HCT116 (cell line): ENCODE measurements at places on chromosomes 5 and 9. TPM values are rescaled to one million over a fixed set of nuclear protein-coding genes. Genes with fewer than 3 reads are reported as not detected.

GRCh38 chr9:109652971-109653370 lies 127.0 kb upstream of the PALM2AKAP2 start:
- no peak overlapping the region for H3K27ac ChIP-seq
- no peaks in the 10 kb centered on the region for H3K4me1 ChIP-seq
- peaks cover 24% of the 10 kb centered on the region; the same call in 1 of the 2 replicates for H3K27me3 ChIP-seq
- H3K4me3 ChIP-seq, result no peak overlapping the region

DNA sequence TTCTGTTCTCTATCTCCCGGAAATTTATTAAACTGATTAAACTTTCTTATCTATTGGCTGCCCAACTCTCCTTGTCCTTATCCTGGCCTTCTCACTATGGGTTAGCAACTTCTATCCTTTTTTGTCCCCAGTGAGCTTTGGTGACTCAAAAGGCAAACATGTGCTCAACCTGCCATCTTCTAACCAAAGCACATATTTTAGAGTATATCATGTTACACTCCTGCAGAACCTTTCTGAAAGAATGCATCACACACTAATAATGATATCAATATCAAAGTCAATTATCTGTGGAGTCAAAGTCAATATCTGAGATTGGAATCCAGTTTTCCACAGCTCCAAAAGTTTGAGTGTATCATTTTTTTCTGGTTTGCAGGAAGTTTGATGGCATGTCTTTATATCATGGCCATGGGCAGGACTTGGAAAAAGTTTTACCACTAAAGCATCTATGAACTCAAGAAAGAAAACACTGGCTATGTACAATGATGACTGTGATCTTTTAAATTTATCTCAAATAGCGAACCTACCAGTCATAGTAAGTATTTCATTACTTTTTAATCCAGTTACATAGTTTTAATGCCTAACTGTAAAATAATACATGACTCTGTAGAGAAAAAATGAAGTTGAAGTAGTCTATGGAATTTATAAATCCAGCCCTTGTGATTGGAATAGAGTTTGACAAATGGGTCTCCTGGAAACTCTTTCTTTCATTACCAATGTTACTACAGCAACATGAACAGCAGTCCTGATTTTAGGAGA lies 166.8 kb downstream of the DROSHA start:
- no peaks in the 10 kb centered on the region for H3K4me1 ChIP-seq
- DNase-seq, result no peak
- H3K27me3 ChIP-seq, result peaks cover 23% of the 10 kb centered on the region
- no peak overlapping the region for H3K4me3 ChIP-seq
- H3K36me3 ChIP-seq, result no peaks in the 10 kb centered on the region

DNA sequence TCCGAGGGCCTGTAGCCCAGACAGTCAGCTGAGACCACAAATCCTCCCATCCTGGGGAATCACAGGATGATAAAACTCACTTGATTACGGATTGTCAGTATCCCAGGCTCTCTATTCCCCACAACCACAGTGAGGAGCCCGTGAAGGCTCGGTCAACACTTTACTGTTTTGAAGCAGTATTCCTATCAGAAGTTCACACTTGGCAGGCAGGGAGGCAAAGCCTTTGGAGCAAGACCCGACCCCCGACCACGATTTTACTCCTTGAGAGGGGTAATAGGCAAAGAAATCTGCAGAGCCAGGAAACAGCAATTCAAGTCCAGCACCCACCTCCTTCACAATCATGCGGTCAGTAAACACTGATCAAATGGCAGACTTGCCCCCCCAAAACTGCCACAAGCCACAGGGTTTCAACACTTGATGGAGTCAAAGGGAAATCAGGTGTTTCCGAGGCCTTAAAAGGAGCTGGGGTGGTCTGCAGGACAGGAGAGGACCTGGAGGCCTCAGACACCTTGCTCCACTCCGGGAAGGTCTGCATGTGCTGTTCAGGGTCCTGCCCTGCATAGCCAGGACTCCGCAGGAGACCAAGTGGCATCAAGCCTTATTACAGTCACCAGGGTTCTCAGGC lies 25.2 kb downstream of the BICD2 start:
- DNase-seq, result no peak
- no peaks in the 10 kb centered on the region for H3K36me3 ChIP-seq
- no peak overlapping the region for H3K4me3 ChIP-seq
- no peaks in the 10 kb centered on the region for H3K27me3 ChIP-seq
- peaks cover 9% of the 10 kb centered on the region; the same call in 1 of the 2 replicates for H3K4me1 ChIP-seq
- H3K27ac ChIP-seq, result no peak overlapping the region

DNA sequence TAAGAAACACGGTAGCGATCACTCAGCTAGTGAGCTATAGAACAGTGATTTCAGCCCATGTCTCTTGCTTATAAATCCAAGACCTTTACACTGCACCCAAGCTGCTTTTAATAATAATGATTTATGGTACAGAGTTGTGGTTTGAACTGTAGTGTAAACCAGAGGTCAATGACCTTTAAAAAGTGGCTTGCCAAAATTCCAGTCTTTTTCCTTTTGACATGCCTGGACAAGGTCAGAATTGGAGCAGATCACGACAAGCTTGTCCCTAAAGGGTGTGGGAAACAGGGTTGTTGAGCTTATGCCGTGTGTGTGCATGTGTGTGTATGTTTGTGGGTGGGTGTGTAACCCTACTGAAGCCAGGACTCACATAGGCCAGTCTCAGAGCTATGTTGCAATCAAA lies 225.3 kb upstream of the CLINT1 start:
- no peak overlapping the region for H3K4me3 ChIP-seq
- H3K4me1 ChIP-seq, result no peaks in the 10 kb centered on the region
- no peak for DNase-seq

DNA sequence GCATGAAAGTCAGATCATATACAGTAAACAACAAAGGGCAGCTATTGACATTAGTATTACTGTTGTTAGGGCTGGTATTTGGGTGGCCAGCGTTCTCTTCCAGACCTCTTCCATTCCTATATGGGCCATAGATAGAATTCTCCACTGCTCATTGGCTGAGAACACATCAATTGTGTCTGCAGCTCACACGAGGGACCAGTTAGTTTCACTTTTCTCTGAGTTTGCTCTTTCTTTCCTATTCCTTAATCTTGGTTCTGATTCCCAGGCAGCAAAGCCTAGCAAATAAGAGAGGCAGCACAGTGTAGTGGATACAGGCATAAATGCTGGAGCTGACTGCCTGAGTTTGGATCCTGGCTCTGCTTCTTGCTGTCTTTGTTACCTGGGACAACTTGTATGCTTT lies 476.4 kb downstream of the SPOCK1 start:
- no peak overlapping the region for H3K27ac ChIP-seq
- H3K4me3 ChIP-seq, result no peak overlapping the region
- peaks cover 45% of the 10 kb centered on the region for H3K27me3 ChIP-seq
- no peaks in the 10 kb centered on the region for H3K36me3 ChIP-seq
- no peaks in the 10 kb centered on the region for H3K4me1 ChIP-seq

DNA sequence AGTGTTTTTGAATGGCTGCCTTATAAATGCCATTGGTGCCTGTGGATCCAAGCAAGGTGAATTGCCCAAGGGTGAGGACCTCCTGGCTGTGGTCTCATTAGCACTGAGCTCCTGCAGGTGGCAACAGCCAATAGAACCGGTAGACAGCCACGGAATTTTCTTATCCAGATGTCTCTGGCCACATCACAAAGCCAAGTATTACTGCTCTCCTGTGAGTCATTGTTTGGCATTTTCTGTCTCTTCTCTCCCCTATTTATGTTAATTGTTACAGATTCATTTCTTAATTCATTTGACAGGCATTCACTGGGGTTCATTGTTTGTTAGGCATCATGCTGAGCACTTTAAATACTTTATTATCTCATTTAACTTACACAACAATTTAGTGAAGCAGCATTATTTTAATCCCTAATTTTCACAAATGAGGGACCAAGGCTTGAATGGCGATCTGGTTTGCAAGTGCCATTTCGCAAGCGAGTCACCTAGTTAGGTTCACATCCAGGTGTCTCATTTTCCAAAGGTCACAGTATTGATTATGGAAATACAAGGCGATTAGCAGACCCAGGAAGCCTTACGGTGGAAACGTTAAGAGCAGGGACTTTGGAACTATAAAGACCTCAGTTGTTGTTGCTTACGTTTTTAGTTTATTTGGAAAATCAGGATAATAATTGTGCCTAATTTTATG lies 58.2 kb upstream of the DPYSL3 start:
- H3K4me1 ChIP-seq, result peaks cover 4% of the 10 kb centered on the region
- H3K27ac ChIP-seq, result no peak overlapping the region
- no peak overlapping the region for H3K4me3 ChIP-seq
- DNase-seq, result no peak
- H3K36me3 ChIP-seq, result no peaks in the 10 kb centered on the region

PLK2 gene
- total RNA-seq, result 54.6 TPM

- no peak overlapping the region for H3K27ac ChIP-seq
- H3K36me3 ChIP-seq, result no peaks in the 10 kb centered on the region
- H3K4me1 ChIP-seq, result no peaks in the 10 kb centered on the region
- DNase-seq, result no peak
- H3K27me3 ChIP-seq, result no peaks in the 10 kb centered on the region
- no peak overlapping the region for H3K4me3 ChIP-seq
These were observed 200.4 kb downstream of the CACNA1B start for GRCh38 chr9:138077898-138078540.

ADAMTS13 gene
- total RNA-seq, result 9.2 TPM

ANKRD33B gene
- 10.9 TPM for total RNA-seq

DNA sequence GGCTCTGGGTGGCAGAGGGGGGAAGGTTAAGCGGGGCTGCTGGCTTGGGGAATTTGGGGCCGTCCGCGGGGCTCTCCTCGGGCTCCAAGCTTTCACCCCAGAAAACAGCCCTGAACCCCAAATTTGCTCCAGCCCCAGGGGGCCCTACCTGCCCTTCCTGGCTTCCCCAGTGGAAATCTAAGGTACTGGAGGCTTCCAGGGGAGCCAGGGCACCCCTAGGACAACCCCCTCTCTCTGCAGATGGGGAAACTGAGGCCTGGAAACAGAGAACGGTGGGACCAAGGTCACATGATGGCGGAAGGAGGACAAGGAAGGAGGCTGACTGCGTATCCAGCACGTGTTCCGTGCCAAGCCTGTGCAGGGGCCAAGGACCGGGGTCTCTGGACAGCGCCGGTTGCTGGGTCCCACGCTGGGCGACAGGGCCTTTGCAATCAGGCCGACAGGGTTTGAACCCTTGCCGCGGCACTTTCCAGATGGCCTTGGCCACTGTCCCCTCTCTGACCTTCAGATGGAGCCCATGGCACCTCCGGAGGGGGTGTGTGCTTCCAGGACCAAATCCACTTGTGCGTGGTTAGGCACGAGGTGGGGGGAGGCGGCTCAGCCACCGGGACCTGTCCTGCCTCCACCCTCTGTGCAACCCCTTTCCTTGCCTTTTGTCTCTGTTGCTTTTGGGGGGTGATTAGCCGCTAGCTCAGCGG lies 183.1 kb downstream of the C9orf50 start:
- H3K36me3 ChIP-seq, result no peaks in the 10 kb centered on the region
- H3K27ac ChIP-seq, result no peak overlapping the region; the same call in 1 of the 2 replicates
- no peak for DNase-seq
- H3K4me3 ChIP-seq, result peak overlapping the region; percentile 24

SUB1 gene
- 216 TPM for total RNA-seq

DNA sequence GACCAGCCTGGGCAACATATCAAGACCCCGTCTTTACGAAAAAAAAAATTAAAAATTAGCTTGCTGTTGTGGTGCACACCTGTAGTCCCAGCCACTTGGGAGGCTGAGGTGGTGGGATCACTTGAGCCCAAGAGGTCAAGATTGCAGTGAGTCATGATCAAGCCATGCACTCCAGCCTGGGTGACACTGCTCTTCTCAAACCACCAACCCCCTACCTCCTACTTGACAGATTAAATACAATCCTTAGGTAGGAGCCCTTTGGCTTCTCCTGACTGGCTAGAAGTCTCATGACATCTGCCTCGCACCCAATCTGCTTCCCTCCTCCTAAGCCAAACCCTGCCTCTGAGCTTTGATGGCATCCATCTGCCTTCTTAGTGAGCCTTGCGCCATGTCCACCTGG lies 11.6 kb upstream of the FBP1 start:
- H3K4me3 ChIP-seq, result no peak overlapping the region
- no peak overlapping the region for H3K27ac ChIP-seq
- H3K4me1 ChIP-seq, result peaks cover 20% of the 10 kb centered on the region
- no peak for DNase-seq
- no peaks in the 10 kb centered on the region for H3K36me3 ChIP-seq

GRCh38 chr5:14405267-14405666 lies 176.3 kb upstream of the OTULINL start:
- H3K4me1 ChIP-seq, result no peaks in the 10 kb centered on the region
- no peak for DNase-seq
- H3K4me3 ChIP-seq, result no peak overlapping the region
- H3K27ac ChIP-seq, result no peak overlapping the region
- H3K27me3 ChIP-seq, result no peaks in the 10 kb centered on the region

TAS2R1 gene
- total RNA-seq, result not detected

GRCh38 chr9:114206221-114206789 lies 51.0 kb downstream of the COL27A1 start:
- no peak overlapping the region for H3K4me3 ChIP-seq
- no peaks in the 10 kb centered on the region for H3K4me1 ChIP-seq
- no peak for DNase-seq
- H3K27me3 ChIP-seq, result no peaks in the 10 kb centered on the region

DNA sequence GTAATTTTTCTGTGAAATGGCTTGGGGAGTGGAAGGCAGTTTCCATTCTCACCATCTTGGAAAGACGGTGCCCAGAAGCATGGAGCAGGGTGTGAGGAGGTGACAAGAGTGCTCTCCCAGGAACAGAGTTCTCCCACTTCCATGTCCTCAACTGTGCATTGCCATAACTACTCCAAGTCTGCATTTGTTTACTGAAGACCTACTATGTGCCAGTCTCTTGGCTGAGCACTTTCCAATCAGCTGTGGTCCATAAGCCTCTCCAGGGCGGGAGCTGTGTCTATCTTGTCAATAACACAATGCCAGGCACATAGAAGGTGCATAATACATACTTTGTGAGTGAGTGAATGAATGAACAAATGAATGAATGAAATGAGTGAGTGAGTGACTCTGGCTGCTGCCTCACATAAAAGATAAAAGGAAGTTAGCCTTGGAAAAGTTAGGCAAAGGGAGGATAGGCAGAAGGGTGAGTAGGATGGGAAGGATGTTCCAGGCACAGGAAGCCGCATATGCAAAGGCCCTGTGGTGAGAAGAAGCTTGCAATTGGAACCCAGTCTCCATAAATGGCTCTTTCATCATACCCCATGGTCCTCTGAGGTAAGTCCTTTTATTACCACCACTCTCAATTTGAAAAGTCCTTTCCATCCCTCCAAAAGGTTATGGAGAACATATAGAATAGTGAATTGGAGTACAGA lies 31.3 kb upstream of the SH3PXD2B start:
- H3K36me3 ChIP-seq, result no peaks in the 10 kb centered on the region
- DNase-seq, result no peak
- H3K27ac ChIP-seq, result no peak overlapping the region
- H3K27me3 ChIP-seq, result no peaks in the 10 kb centered on the region
- no peaks in the 10 kb centered on the region for H3K4me1 ChIP-seq

DNA sequence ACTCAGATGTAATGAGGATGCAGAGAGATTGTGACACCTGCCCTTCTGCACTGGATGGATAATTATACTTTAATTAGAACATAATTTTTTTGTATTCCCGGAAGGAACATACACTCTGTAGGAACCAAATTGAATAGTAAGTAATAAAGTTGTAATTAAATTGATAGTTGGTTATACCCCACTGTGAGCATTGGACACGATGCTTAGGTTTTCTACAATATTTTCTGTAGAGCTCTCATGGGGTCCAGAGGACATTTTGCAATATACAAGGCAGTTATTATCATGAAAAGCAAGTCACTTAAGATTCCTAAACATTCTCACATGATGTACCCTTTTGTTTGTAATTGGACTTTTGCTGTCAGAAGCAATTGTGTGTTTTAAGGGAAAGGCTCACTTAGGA lies 63.4 kb downstream of the DIRAS2 start:
- H3K36me3 ChIP-seq, result no peaks in the 10 kb centered on the region
- no peak overlapping the region for H3K27ac ChIP-seq
- no peaks in the 10 kb centered on the region for H3K4me1 ChIP-seq
- no peak overlapping the region for H3K4me3 ChIP-seq

- H3K36me3 ChIP-seq, result no peaks in the 10 kb centered on the region
- DNase-seq, result no peak
- no peaks in the 10 kb centered on the region for H3K4me1 ChIP-seq
- no peak overlapping the region for H3K4me3 ChIP-seq
These were observed 69.6 kb upstream of the FSTL4 start for GRCh38 chr5:133681896-133682295.
